H4 (cell line): ENCODE measurements at places on chromosomes 7 and 10. TPM values are rescaled to one million over a fixed set of nuclear protein-coding genes. Genes with fewer than 3 reads are reported as not detected.

PRSS37 gene
- not detected in 2 replicates for total RNA-seq

HOGA1 gene
- total RNA-seq = 0.97 and 1.3 TPM in 2 replicates

NEUROD6 gene
- total RNA-seq = not detected in 2 replicates

DNA sequence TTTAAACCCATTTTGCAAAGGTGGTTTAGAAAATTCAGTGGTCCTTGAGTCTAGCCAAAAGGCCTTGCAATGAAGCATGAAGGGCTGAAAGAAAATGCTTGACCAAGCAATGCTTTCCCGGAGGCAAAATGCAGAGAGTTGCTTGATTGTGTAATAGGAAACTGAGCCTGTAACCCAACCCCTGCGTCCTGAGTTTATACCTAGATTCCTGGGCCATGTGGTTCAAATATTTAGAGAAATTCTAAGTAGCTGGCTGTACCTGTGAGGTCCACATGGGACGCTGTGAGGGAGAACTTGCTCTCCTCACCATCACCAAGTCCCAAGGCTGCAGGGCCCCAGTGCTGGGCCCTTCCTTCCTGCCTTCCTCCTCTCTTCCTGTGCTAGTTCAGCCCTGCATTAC is 45.7 kb downstream of the CXCL12 start:
- peak; percentile 77 for DNase-seq

TBX20 gene
- total RNA-seq = 1.5 and 2.3 TPM in 2 replicates

BTBD16 gene
- not detected in 2 replicates for total RNA-seq

- no peak for DNase-seq
Measured at GRCh38 chr7:74214816-74215630, 5.2 kb downstream of the LAT2 start.

- DNase-seq = no peak
Measured at GRCh38 chr10:117996709-117997108, 50.0 kb downstream of the RAB11FIP2 start.

MYOF gene
- total RNA-seq = 30.2 and 31.1 TPM in 2 replicates
